ENCODE measurements at places on chromosomes 5 and 9.
A peak's percentile ranks its signal among the peaks of the same experiment; 100 is the strongest.

DNA sequence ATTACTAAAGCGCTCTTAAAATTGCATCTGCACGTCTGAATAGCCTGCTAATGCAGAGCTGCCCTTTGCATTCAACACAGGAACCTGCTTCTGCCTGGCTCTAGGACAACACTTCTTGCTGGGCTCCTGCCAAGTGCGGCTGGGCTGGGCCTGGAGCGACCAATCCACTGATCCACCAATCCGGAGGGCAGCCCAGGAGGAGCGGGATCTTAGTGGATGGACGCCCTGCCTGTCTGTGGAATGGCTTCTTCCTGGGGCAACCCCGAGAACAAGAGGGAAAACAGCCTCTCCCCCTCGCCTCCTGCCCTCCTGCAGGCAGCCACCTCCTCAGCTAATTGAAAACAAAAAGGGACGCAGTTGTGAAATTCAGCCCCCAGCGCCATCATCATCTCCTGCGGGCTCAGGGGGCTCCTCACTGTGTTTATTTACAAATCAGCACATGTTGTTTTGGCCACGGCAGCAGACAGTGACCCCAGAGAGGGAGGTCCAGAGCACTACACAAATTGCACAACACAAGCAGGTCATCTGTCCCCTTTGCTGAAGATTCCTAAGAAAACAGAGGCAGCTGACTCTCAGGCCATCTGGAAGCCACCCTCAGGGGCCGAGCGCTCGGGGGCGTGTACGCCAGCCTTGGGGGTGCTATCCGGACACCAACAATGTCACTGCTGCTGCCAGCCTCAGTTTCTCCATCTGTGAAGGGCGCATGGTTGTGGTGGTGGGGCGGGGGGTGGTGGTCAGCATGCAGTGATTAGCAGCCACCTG is 57.3 kb downstream of the GADD45G start:
- DNase-seq, result no peak

DNA sequence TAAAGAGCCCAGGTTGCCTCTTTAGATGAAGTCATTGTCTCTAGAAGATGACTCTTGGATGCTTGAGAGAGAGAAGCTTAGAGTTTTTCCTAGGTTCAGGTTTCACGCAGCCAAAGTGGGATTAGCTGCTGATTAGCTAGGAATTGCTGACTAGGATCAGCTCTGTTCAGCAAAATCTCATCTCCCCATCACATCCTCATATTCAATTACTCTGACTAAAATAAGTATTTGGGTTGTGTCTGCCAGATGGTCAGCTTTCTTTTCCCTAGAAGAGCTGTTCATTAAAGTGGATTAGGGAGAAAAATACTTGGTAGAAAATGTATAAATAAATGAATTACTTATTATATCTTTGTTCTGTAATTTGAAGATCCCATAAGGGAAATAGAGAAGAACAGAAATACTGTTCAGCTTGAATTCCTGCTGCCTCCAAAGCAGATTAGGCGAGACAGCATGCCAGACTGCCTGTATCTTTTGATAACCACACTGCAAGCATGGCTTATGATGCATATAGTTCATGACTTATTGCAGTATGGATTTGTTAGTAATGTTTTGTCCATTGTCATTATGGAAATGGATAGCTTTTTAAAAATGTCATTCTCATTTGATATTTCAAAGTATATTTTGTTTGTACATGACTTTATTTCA is 184.8 kb upstream of the CD180 start:
- no peak for DNase-seq

DNA sequence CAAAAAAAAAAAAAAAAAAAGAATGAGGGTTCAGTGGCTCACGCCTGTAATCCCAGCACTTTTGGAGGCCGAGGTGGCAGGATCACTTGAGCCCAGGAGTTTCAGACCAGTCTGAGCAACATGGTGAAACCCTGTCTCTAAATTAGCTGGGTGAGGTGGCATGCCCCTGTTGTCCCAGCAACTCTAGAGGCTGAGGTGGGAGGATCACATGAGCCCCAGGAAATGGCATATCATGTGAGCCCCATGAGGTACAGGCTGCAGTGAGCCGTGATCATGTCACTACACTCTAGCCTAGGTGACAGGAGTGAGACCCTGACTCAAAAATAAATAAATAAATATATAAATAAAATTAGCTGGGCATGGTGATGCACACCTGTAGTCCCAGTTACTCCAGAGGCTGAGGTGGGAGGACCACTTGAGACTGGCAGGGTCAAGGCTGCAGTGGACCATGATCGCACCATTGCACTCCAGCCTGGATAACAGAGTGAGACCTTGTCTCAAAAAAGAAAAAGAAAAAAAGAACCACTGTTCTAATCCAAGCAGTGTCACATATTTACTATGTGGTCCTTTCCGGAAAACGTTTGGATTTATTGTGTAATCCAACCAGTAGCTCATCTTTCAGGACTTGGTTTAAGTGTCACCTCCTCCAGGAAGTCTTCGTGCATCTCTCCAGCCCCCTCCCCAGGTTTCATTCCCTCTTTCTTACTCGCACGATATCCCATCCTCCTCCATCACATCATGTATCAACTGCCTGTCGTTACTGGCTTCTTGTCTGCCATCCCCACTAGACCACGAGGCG is 12.3 kb upstream of the SPOUT1 start:
- DNase-seq, result no peak

DNA sequence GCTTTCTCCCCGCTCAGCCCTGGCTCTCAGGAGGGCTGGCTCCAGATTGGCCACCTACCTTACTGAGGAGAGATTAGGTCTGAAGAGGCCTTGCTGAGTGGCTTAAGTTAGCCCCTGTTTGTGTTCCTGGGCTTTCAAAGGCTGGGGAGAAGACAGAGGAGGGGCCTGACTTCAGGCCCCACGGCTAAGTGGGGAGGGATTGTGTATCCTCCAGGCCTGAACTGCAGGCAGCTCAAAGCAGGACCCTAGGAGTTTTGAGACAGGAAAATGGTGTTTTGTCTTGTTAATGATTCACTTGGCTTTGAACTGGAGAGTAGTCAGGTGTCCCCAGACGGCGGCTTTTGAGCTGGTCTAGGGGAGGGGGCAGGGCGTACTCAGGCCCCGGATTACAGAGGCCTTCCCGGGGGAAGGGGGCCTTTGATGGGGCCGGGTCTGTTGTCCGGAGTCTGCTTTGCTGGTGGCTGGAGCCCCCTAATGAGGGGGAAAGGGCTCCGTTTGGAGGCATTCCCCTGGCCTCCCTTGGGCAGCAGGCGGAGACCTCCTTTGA is 162.0 kb upstream of the SMIM23 start:
- no peak for DNase-seq

- DNase-seq, result no peak
These were observed 1326.6 kb upstream of the C9orf72 start for GRCh38 chr9:28899926-28900325.

- DNase-seq, result peak; percentile 18
These were observed at the start of gene ELAVL2 for GRCh38 chr9:23826120-23826629. Gene ELAVL2 (minus strand): TSS chr9:23826240. CDS start chr9:23762234, 64,006 bp downstream.

DNA sequence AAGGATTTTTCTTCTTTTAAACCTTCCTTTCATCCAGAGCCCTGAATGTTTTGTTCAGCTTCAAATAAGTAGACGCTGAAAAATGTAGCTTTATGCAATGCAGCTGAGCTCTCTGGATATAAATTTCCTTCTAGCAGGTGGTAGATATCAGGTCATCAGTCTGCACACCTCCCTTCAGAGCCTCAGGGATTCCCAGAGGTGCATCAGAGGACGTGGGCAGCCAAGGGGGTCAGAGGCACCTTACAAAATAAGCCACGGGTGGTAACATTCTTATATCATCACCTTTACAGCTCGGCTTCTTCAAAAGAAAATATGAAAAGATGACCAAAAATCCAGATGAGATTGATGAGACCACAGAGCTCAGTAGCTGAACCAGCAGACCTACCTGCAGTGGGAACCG is 19.3 kb downstream of the MOCS2 start:
- no peak for DNase-seq

DNA sequence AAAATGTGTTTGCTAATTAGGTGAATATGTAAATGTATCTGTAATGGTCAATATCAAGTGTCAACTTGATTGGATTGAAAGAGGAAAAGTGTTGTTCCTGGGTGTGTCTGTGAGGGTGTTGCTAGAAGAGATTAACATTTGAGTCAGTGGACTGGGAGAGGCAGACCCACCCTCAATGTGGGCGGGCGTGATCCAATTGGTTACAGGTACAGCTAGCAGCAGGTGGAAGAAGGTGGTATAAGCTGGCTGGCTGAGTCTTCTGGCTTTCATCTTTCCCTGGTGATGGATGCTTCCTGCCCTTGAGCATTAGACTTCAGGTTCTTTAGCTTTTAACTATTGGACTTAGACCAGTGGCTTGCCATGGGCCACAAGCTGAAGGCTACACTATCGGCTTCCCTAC is 779.0 kb upstream of the CTNND2 start:
- no peak for DNase-seq

GRCh38 chr5:151671950-151672349 is 14.8 kb downstream of the SPARC start:
- no peak for DNase-seq

DNA sequence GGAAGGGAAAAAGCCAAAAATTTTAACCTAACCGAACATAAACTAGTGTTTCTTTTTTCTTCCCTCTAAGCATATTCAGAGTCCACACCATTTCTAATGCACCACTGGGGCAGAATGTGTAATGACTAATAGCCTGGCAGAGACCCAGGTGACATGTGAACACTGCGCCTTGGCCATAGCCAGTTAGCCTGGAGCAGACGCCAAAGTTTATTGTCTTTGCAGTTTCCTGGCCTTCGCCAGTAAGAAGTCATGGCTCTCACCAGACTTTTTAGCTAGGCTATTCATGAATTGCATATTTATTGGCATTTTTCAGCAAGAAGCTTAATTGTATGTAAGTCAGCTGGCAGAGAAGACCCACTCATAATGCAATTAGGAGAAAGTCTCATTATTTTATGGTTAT is 182.8 kb upstream of the SLC27A6 start:
- DNase-seq, result no peak

All from activated T-cell treated with anti-CD3 and anti-CD28 coated beads for 24 hours (primary cell).